ENCODE measurements at places on chromosomes 12 and 14.

DNA sequence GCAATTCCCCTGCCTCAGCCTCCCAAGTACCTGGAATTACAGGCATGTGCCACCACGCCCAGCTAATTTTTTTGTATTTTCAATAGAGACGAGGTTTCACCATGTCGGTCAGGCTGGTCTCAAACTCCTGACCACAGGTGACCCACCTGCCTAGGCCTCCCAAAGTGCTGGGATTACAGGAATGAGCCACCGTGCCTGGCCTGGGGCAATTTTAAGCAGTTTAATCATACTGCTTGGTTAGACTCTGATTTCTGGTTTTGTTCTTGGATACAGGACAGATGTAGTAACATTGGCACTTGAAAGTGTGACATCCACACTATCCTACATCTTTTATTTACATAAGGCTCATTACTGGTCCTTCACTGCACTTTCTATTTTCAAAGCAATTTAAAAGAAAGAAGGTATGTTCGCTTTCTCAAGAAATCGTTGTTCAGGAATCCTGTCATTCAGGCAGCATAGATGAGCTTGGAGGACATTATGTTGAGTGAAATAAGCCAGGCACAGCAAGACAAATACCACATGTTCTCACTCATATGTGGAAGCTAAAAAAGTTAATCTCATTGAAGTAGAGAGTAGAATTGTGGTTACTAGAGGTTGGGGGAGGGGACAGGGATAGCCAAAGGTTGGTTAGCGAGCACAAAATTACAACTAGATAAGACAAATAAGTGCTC lies 4.0 kb upstream of the NUAK1 start:
- no peak for DNase-seq

GRCh38 chr12:120438495-120439198 lies 734 bp downstream of the COX6A1 start:
- DNase-seq: no peak

- no peak for DNase-seq
Observed at GRCh38 chr12:95141310-95141709, 67.9 kb upstream of the NR2C1 start.

DNA sequence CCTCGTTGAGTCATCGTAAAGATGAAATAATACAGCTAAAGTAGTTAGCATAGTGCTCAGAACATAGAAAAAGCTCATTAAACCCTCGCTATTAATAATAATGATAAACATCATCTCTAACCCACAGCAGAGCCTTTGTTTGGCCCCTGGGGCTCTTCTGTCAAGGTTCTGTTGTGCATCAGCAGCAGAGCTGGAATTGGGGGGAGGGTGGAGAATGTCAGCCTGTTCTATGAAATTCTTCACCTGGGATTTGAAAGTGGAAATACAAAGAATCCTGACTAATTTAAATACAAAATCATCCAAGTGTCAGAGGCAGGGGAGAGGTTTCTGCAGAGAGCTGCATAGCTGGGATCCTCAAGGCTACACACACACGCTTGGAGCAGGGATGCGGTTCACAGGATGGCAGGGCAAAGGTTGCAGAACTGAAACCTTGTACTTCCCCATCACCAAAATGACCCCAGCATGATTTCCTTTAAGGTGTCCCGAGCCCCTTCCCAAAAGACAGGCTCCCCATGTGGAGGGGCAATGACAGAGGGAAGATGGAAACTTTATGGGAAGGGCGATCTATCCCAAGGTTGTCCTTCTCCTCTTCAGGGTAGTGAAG lies 71.8 kb downstream of the DAD1 start:
- DNase-seq: no peak

GRCh38 chr12:123054371-123054770 lies 73.9 kb downstream of the ARL6IP4 start:
- DNase-seq: no peak
